ENCODE measurements at places on chromosomes 7 and 10. TPM values are rescaled to one million over a fixed set of nuclear protein-coding genes. Genes with fewer than 3 reads are reported as not detected.

The UNCX gene
- not detected for total RNA-seq

GRCh38 chr10:110617425-110618229 is 26.5 kb upstream of the RBM20 start:
- no peak for DNase-seq

DNA sequence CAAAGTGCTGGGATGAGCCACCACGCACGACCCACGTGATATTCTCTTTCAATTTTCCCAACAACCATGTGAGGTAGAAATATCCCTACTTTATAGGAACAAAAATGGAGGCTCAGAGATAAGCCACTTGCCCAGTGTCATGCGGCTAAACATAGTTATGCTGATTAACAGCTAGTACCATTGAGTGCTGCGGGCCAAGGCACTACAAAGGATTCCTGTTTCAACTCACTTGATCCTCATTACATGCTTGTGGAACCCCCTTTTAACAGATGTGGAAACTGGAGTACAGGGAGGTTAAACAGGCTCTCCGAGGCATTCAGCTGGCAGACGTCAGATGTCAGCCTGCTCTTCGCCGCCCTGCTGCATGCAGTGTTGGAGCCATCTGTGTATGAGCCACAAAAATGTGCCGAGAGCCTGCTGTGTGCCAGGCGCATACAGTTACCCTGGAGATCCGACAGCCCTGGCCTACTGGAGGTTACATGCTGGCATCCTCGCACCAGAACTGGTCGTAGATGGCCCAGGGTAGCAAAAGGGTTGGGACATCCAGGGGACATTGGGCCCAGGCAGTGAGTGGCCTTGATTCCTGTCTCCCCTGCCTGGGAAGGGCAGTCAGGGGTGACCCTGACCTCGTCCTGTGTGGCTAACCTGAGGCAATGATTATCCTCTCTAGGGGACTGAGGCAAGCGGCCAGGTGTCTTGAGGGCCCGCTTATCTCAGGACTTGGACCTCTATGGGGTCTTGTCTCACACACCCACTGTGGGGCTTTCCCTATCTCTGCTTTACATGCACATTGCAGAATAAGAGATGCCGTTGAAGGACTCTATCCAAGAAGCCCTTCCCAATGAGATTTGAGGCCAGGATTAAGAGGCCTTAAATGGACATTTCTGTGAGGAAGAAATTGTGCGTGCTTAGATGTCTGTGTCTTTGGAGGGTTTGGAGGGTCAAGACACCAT is 18.5 kb upstream of the SRGN start:
- DNase-seq: no peak

DNA sequence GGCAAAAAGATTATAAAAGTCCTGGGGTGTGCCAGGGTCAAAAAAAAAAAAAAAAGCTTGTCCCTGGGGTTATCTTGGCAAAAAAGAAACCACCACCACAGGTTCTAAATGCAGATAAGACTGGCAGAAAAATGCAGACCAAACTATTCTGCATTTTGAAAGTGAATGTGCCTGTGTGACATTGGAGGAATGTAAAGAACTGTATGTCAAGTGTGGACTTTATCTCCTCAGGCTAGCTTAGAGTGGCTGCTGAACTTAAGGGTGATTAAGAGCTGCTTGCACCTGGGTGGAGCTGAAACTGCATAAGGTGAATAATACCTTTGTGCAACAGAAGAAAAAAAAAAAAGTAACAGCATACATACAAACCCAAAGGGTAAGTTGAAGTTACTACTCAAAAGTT is 1.3 kb upstream of the NAPEPLD start:
- DNase-seq: no peak

GRCh38 chr10:69801434-69802315 is at the start of gene COL13A1:
Gene COL13A1 (plus strand): TSS chr10:69801906. CDS start chr10:69802424, 518 bp downstream.
- DNase-seq: peak; percentile 40

All from lung microvascular endothelial cell (primary cell).